ENCODE measurements at places on chromosomes 16 and 17.

DNA sequence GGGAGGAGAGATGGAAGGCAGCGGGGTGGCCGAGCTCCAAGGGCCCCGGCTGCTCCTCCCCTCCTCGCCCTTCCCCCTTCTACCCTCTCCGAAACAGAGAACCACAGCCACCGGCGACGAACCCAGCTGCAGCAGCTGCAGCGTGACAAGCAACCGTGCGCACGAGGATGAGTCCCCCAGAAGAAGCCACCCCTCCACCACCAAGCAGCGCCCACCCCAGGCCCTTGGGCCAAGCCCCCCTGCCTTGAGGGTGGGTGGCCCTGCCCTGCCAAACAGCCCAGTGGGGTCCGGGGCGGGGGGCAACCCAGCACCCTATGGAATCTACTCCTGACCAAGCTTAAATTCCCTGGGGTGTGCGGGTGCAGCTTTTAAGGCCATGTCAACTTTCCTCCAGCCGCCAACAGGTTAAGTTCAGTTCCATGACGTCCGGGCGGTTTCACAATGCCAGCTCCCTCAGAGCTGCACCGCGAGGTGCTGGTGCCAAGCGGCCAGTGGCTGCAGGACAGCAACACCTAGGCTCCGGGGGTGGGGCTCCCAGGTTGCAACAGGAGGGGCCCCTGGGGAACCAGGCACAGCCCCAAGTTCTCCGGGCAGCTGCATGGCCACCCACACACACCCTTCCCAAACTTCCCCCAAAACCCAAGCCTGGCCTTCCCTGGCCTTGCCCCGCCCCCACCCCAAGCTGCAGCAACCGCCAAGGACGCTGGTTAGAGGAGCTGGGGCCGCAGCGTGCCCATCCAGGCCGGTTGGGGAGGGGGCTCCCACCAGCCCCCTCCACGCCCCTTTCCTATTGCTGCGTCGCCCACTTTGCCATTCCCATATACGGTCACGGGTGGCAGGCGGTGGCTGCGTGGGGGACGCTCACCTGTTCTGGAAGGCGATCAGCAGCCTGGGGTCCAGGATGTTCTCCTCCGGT is 2.0 kb downstream of the CBX4 start:
- peak; percentile 84 for DNase-seq

DNA sequence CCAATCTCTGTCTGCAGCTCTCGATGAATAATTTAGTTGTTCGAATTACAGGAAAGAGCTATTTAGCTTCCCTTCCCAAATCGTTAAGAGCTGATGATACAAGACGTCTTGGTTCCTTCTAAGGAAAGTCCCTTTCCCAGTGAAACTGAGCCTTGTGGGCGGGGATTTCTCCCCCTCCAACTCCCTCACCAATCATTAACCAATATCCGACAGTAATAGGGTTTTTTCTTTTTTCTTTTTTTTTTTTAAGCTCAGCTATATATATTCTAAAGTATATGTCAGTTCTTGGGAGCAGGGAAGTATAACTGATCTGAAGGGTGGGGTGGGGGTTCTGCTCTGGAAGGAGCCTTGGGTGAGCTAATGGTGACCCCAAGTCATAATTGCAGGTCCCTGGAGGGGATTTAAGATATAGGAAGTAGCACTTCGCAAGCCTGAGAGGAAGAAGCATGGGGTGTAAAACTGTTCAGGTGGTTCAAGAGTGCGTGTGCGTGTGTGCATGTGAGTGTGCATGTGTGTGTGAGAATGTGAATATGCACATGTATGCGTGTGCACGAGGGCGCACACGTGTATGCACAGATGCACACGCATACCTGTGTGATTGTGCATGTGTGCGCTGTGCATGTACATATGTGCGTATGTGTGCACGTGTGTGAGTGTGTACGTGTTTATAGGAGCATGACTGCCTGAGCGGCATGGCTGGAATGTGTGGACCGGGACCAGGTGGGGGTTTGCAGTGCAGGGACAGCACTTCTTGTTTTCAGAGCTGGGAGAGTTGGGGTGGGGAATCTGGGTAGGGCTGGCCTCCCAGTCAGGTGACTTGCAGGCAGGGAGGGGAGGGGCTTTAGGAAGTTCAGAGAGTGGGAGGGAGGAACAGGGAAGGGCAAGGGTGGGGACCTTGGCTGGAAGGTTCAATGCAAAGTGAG is 42.7 kb downstream of the SOCS3 start:
- DNase-seq, result no peak

DNA sequence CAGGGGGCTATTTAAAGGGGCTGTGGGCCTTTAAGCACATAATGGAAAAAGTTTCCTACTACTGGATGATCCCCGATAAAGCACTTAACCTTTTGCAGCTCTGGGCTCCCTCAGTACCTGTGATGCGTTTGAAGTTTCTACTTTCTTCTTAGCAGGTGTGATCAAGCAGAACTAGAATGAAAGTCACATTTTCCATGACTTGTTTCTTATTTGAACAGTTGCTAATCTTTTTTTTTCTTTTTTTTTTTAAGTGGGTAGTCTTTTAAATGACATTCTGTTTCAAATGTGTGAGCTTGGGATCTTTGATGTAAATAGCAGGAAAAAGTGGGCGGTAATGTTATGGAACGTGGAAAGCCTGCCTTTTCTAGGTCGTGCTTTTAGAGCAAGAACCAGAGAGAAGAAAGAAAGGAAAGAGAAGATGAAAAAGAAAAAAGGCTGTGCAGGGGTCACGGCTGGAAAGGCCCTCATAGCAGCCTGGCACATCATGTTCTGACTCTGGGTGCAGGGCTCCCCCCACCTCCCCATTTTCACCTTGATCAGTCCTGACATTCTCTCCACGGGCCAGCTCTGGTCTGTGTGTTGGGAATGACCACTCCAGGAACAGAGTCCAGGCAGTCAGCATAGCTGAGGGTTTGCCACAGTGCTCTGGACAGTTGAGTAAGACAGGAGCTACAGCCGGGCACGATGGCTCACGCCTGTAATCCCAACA is 150.6 kb downstream of the CLEC16A start:
- DNase-seq, result peak; percentile 44

DNA sequence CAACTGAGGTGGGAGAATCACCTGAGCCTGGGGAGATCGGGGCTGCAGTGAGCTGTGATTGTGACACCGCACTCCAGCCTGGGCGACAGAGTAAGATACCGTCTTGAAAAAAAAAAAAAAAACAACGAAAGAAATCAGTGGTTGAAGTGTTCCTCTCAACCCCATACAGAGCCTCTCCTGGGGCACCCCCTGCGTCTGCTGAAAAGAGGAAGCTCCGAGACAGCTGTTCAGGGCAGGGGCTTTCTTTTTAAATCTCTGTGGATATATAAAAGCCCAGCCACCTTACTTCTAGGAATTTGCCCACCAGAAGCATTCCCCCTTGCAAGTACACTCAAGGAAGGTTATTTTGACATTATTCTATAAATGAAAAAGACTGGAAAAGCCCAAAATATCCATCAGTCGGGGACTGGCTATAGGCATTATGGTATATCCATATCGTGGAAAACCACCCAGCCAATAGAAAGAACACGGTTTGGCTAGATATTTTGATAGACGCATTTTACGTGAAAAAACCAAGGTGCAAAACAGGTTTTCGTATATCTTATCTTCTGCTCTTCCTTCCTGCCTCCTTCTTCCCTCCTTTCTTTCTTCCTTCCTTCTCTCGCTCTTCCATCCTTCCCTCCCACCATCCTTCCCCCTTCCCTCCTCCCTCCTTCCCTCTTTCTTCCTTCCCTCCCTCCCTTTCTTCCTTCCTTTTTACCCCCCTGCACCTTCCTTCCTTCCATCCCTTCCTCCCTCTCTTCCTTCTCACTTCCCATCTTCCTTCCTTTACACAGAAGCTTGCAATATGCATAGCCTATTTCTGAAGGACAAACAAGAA is 9.2 kb upstream of the CCL22 start:
- DNase-seq, result no peak

- no peak for DNase-seq
Measured at GRCh38 chr16:56871172-56871593, 6.2 kb downstream of the SLC12A3 start.

- no peak for DNase-seq
Measured at GRCh38 chr17:36765436-36766043, 164.2 kb downstream of the MRM1 start.

DNA sequence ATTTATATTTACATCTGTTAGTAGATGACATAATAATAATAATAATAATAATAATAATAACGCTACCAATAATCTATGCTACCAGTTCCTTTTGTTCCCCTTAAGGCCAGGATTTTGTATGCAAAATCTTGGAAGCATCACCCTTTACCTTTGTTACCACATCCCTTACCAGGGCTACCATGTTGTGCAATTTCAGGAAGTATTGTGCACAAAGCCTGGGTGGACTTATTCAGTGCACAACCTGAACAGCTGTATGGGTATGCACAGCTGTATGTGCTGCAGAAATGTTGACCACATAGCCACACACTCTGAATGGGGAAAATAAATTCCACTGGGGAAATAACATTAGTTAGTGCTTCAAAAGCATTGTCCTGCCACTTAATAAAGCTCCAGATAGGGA is 19.9 kb upstream of the CALB2 start:
- DNase-seq, result no peak

- peak; percentile 69 for DNase-seq
Measured at GRCh38 chr17:74282587-74283370, 8.7 kb downstream of the DNAI2 start.

DNA sequence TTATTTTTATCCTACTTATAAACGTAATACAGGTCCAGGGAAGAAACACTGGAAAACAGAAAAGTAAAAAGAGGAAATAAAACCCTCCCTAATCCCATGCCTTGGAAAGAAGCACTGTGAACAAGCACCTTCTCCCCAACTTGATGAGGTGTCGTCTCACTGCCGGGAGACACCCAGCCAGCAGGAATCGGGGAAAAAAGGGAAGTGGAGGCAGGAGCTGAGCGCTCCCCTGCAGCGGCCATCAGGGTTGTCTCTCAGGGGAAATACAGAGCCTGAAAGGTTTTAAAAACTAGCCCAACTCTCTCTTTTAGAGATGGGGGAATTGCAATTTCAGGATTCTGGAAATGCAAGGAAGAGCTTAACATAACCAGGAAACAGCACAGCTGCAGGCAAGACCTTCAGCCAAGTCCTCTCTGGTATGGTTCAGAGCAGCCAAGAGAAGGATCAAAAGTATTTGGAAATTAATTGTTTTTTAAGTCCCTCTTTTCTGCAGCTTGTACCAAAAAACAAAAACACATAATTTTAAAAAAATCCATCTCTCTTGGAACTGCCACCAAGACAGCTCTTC is 96.3 kb upstream of the RCVRN start:
- no peak for DNase-seq

DNA sequence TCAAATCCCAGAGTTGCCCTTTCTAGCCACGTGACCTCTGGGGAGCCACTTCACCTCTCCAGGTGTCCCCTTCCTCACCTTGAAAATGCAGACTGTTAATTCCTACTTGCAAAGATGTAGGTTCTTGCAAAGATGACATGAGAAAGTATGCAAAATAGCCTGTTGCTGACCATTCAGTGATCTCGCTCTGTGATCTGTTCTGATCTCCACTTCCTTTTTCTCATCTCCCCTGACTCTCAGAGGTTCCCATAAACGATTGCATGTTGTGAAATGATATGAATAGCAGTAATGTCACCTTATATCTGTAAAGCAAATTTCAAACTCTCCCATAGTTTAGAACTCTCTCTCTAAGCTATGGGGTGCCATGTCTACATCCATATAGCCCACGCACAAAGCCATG is 182.3 kb downstream of the TMEM132E start:
- DNase-seq, result no peak

- no peak for DNase-seq
Measured at GRCh38 chr17:29576214-29577000, 7.9 kb downstream of the TP53I13 start.

DNA sequence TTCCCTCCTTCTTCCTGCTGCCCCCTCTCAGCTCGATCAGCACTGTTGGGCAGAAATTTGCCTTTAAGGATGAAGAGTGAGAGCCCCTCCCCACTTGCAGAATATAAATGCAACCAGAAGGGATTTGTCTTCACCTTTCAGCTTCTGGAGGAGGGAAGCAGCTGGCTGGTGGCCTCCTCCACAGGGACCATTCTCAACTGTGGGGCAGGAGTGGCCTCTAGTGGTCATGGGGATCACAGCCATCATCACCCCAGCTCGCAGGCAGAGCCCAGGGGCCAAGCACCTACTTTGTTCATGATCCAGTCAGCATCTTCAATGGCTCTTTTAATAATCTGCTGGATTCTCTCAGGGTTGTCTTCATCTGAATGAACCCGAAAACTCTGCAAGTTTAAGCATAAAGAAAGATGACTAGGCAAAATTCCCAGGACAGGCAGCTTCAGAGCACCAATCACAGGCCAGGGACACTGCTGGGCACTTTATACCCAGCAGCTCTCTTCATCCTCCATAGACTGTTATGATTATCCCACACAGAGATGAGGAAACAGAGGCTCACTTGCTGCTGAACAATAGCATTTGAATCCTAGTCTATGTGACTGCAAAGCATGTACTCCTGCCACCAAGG is 13.1 kb downstream of the LYRM9 start:
- peak; percentile 81 for DNase-seq

- DNase-seq, result no peak
Measured at GRCh38 chr17:1470755-1471462, 14.9 kb upstream of the CRK start.

DNA sequence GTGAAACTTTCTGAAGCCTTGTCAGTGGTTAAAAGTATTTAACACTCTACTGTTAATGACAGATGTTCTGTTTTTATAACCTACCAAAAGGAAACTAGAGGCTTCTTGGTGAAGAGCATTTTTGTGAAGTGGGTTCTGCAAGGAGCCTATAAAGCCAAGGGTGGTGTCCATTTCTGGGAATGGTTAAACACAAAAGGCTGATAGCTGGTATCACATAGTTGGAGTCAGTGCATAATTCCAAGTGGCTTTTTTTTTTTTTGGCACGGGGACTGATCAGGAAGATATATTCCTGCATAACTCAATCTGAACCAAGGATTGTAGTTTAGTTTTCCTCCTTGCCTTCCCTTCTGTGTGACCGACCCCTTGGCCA is 27.6 kb upstream of the KPNB1 start:
- DNase-seq, result no peak

- DNase-seq, result no peak
Measured at GRCh38 chr16:68190081-68190480, 45.8 kb downstream of the ESRP2 start.

GRCh38 chr17:51354936-51355335 is 94.6 kb downstream of the UTP18 start:
- no peak for DNase-seq

- DNase-seq, result no peak
Measured at GRCh38 chr17:60393840-60394723, 2.1 kb upstream of the USP32 start.

GRCh38 chr16:85166699-85167588 is 54.7 kb upstream of the CIBAR2 start:
- no peak for DNase-seq

- no peak for DNase-seq
Measured at GRCh38 chr16:25109643-25110042, 1.9 kb upstream of the LCMT1 start.

DNA sequence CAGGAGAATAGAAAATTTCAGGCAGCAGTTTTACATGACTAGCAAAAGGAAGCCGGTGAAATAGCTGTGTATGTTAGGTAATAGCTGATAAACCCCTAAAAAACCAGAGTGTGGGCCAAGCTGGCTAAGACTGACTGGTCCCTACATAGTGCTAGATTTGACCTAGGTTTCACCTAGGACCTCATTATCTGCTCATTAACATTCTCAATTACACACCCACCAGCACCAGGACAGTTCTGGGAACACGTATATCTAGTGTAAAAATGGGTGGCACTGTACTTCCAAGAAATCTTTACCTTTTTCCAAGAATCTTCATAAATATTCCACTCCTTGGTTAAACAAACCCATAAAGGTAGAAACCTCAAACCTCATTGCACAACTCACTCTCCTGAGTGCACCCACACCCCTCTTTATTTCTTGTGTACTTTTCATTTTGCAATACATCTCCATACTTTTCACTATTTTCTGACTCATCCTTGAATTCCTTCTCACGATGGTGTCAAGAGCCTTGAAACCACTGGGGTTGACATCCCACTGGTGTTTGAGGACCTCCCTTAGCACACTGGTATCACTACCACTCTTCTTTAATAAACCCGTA is 262.7 kb upstream of the KCNJ16 start:
- no peak for DNase-seq

All from activated CD8-positive, alpha-beta T cell treated with anti-CD3 and anti-CD28 coated beads, Interleukin-2, amount 10 ng/mL, durations not matched to agents 7 days and 5 days (primary cell).